CD4-positive, alpha-beta T cell treated with Interleukin-4 for 1 hour (primary cell): ENCODE measurements at places on chromosomes 6 and 20.
A peak's percentile ranks its signal among the peaks of the same experiment; 100 is the strongest.

- DNase-seq, result no peak
Measured at GRCh38 chr6:148565321-148565926, 181.4 kb upstream of the UST start.

- no peak for DNase-seq
Measured at GRCh38 chr20:46218656-46219055, 89.6 kb downstream of the CDH22 start.

DNA sequence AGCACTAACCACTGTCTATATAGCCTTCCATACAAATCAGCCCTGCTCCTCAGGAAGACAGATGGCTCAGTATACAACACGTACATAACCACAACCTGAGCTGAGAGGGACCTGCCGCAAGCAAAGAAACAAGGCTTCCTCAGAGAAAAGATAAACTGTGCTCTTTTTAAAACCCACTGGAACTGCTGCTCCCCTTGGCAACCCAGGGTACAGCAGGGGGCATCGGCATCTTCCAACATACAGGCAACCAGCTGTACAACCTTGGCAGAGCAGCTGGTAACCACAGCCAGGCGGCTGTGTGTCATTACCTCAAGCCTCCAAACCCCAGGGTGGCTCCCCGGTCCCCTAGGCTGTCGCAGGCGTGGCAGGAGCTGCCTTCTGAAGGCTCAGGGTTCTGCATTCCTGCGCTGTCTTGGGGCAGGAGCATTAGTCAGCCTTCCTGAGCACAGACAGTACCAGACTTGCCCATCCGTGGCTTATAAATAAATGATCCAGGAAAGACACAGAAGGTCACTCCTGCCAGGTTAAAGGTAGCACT, 249.5 kb downstream of the ADGRG6 start:
- DNase-seq, result no peak

GRCh38 chr6:109251839-109252238, 130.4 kb downstream of the CD164 start:
- DNase-seq, result no peak

GRCh38 chr6:113733381-113733780, 123.8 kb upstream of the MARCKS start:
- DNase-seq, result no peak

- DNase-seq, result no peak
Measured at GRCh38 chr20:39935901-39936300, 753.1 kb downstream of the MAFB start.

GRCh38 chr6:137005073-137005472, 39.7 kb downstream of the IL20RA start:
- no peak for DNase-seq

DNA sequence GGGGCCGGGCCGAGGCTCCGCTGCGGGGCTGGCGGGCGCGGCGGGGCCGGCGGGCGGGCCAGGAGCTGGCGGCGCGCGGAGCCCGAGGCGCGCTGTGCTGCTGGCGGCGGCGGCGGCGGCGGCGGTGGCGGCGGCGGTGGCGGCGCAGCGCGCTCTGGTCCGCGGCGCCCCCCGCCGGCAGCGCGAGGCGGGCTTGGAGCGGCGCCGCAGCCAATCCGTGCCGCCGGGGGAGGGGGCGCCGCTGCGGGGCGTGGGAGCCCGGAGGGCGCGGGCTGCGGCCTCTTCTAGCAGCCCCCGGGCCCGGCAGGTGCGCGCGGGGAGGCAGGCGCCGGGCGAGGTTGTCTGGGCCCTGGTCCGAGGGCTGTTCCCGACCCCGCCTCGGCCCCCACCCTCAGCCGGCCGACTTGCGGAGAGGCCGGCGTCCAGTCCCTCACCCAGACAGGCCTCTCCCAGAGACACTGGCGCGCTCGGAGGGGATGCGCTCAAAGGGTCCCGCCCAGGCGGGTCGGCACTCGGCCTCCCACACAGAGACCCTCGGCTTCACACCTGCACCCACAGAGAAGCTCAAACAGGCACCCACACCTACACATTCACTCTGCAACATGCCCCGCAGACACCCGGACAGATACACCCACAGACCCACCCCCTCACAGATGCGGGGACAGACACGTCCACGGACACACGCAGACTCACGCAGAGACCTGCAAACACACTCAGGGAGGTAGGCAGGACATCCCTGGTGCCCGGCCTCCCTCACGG, at the start of gene RIMS4:
RIMS4 (minus strand) TSS at position 156 of the 759 bp plus-strand sequence. CDS start 275 bp downstream, outside the sequence.
- no peak for DNase-seq

DNA sequence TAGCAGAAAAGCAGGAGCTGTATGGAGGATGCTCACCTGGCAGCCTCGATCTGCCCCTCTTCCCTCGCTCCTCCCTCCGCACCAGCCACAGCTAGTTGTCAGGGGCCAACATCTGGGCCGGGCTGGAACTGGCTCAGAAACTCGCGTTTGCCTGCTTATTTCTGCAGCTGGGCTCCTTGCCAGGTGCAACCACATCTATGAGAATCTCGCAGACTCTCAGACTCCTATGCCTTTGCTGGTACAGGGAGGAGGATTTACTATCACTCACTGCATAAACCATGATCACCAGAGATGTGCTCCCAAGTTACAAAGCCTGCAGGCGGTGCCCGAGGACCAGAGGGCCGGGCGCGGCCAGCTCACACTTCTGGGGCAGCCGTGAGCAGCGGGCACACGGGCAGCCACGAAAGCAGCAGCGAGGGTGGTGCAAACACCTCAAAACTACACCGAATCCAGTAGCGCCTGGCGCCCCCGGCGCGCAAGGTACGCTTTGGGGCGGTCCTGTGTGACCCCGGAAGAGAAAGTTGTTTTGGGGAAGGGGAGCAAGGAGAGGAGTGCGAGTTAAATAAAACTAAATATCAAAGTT, 577 bp upstream of the LRRC1 start:
- peak; percentile 52 for DNase-seq

DNA sequence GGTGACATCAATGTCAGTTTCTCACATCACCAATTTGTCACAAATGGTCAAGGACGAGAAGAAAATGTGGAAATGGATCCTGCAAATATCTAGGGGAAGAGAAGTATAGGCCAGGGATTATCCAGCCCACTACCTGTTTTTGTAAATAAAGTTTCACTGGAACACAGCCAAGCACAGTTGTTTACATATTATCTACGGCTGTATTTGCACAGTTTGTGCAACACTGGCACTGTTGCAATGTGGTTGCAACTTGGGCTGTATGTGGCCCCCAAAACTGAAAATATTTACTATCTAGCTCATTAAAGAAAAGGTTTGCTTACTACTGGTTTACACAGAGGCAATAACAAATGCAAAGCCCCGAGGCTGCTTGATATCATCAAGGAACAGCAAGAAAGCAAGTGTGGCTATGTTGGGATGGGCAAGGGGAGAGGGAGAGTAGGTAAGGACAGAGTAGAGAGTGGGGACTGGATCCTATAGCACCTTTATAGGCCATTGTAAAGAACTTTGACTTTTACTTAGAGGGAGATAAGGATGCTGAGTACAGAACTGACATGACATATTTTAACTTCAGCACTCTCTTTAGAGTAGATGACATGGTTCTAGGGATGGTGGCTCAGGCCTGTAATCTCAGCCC, 11.8 kb upstream of the STXBP5 start:
- DNase-seq, result no peak

GRCh38 chr6:162074641-162075275, 652.8 kb downstream of the PRKN start:
- DNase-seq, result no peak

- no peak for DNase-seq
Measured at GRCh38 chr6:151205721-151206600, 33.8 kb upstream of the AKAP12 start.

GRCh38 chr6:142008016-142008735, 124.5 kb upstream of the GJE1 start:
- no peak for DNase-seq

DNA sequence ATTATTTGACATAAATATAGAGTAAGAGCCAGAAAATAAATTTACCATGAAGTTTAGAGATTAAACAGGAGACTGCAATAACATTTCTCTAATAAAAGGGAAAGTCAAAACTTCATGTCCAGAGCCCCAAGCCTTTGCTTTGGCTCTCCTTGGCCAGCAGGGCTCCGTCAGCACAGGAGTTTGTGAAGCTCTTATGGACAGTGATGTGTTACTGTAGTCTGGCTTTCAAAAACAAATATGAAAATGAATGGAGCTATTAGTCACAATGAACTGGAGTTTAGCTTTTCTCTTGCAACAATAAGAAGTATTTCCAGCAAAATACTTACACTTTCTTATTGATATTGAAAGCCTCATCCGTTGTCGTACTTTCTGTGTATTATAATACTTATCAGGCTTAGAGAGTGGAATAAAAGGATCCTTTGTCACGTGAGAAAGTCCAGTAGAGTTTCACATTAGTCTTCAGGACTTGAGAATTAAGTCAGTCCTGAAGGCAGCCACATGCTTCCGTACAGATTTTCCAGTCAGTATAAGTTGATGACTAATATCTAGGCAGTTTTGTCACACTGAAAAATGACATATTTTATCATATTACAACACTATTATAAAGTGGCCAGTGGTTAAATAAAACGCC, 117.0 kb upstream of the PRL start:
- DNase-seq, result no peak

DNA sequence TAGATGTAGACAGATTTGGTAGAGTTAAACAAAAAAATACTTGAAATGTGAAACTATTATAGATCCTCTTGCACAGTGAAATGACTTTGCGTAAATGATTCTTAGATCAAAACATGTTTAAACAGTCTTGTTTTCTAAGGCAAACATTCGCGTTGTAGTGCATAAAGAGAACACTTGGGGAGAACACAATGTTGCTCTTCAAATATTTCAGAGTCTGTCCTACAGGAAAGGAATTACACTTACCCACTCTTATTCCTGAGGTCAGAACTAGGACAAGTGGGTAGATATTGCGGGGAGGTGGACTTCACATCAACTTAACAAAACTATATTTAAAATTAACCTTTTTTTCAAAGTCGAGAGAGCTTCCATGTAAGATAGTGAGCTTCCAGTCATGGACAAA, 183.5 kb upstream of the PCSK2 start:
- no peak for DNase-seq

DNA sequence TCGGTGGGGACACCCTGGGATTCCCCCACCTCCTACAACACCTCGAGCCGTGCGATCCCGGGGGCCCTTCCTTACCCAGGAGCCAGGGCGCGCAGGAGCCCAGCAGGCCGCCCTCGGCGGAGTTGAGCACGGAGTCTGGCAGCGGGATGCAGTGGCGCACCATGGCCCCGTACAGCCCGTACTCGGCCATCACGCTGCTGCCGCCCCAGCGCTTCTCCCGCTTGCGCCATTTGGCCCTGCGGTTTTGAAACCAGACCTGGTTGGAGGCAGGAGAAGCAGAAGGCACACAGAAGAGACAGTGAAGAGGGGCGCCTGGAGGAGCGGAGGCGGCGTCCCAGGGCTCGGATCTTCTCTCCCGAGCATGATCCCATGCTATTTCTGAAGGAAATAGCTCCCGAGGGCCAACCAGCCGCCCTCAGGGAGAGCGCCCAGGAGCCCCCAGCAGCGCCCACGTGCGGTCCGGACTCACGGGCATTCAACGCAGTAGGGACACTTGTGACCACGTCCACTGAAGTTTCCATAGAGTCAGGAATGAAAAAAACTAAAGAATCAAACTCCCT, 4.3 kb downstream of the VSX1 start:
- no peak for DNase-seq

DNA sequence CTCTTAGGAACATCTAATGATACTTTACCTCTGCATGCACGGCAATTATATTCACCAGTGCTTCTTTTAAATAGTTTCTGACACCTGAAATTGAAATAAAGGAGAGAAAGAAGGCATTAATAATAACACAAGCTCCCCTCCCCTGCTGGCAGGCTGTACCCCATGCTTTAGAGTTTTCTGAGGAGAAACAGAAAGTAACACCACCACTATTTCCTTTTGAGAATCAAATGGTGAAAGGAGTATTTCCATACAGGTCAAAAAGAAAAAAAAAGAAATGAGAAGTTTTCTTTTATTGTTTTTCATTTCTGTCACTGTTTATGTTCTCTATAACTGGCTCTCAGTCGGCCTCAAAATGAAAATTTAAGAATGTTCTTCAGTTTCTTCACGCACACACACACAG, 108.1 kb downstream of the IRF4 start:
- DNase-seq, result no peak

- DNase-seq, result no peak
Measured at GRCh38 chr20:53910351-53911002, 159.9 kb downstream of the BCAS1 start.

GRCh38 chr20:22353586-22353985, 230.8 kb downstream of the FOXA2 start:
- no peak for DNase-seq

DNA sequence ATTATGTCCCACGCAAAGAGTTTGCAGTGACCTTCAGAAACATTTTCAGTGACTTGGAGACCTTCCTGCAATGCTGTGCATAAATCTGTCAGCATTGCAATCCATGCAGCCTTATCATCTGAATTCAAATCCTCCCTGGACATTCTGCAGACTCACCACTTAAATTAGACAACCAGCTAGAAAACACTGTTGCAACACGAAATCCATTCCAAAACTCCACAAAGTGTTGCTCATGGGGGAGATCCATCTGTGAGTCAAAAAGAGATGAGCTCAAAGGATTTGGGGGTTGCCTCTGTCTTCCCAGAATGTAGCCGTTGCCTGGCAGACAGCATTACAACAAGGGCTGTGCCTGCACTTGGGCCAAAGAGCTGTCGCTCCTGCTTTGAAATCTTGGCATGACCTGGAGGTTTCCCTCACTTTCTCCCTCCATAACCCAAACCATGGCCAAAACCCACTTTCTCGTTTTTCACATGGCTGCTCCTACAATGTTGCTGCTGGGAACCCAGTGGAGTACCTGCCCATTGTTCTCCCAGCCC, 163.5 kb upstream of the CDYL start:
- DNase-seq, result no peak

DNA sequence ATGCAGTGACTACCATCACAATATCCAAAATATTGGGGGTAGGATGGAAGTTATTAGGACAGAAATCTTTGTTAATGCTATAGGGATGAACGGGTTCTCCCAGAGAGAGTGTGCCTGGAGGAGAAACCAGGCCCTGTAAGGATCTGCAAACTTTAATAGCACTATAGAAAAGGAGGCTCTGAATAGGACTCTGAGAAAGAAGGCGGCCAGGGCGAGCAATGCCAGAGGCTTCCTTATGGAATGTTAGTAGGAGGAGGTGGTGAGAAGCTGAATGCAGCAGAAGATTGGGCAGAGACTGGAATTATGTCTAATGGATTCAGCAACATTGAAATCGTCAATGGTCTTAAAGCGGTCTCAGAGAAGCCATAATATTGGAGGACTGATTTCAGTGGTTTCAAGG, 84.6 kb upstream of the SYNDIG1 start:
- no peak for DNase-seq

DNA sequence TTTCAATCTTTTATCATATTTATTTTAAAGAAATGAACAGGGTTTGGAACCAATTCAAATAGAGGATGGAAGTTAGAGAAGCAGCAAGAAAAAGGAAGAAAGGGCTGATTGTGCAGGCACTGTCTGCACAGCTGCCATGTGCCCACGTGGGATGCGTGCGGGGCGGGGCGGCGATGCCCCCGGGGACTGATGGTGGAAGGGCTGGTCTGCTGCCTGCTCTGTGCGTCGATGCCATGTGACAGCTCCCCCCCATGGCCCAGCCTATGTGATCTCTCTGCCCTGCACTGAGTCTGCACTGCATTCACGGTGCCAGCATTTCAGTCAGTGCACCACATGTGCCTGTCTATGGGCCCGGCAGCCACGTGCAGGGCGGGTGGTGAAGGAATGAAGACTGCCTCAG, 96.4 kb downstream of the IRF4 start:
- no peak for DNase-seq

- no peak for DNase-seq
Measured at GRCh38 chr6:30979141-30979540, 4.4 kb upstream of the MUC21 start.
